Muscle of leg (tissue), 16 donors: ENCODE measurements at places on chromosomes 1 and 21.
A peak's percentile ranks its signal among the peaks of the same experiment; 100 is the strongest.

DNA sequence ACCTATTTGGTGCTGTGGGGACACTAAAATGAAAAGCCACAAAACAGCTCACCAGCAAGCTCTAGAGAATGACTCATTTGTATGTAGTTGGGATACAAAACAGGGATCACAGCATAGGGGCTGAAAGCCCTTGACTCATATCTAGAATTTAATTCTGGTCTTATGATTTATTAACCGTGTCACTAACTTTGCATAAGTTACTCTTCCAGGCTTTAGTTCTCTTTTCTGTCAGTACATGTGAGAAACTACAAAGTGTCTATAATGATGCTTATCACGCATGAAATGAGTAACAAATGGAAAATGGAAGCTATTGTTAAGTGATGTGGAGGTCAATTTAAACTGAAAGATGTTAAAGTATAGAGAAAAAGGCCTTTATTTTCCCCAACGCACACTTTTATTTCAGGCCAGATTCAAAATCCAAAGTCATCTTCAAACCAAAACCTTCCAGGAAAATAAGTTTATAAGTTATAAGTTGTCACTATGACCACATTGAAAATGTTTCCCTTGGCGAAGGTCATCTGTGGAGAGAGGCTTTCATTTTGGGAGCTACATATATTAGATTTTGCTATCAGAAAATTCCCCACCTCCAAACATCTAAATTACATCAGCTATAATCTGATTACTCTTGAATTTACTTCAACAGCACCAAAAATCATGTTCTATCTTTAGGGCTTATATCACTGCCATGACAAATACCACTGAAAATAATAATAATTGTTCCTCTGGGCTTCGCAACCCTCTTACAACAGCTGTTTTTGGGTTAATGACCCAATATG is 430.5 kb downstream of the MRPL39 start:
- no peak for DNase-seq

GRCh38 chr1:86016076-86016759 is 140.4 kb downstream of the COL24A1 start:
- no peak for DNase-seq

- DNase-seq: no peak
These were observed 1.1 kb downstream of the NR5A2 start for GRCh38 chr1:200028586-200029034.

GRCh38 chr21:27513016-27513415 is 546.1 kb upstream of the ADAMTS5 start:
- DNase-seq: no peak

DNA sequence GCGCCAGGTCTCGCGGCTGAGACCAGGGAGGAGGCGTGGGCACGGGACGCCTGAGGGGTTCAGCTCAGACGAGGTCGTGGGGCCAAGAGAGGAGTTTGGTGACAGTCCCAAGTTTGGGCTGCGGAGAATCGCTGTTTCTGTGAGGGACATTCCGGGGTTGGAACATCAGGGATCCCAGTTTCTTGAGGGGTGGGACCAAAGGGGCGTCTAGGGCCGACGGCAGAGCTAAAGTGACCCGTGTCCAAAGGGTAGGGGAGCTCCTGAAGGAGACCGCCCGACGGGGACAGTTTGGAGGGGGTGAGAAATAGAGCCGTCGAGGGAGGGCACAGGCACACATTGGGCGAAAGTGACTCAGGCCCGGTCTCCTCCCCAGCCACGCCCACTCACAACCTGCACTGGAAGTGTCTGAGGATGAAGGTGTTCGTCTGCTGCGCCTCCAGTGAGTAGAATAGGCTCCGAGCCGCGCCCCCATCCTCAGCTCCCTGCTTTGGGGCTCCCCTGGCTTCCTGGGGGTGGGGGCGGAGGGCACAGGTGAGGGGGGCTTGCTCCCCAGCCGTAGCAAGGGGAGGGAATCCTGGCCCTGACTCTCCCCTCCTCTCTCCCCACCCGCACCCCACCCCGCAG is 7.0 kb downstream of the EFNA3 start:
- DNase-seq: no peak

DNA sequence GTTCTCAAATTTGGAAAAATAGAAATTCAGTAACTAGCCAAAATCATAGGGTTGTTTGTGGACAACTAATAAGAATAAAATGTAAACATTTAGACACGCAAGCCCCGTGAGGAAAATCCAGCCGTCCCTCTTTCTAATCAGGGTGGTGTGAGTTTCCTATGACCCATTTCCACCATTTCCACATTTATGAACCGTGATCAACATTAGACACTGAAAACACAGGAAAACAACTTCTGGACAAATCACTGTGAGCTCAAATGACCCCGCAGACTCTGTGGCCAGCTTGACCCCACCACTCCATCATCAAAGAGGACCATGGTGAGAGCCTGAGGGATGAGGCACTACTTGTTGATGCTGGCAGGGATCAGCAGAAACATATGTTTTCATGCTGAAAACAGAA is 101.0 kb downstream of the SIM2 start:
- no peak for DNase-seq

DNA sequence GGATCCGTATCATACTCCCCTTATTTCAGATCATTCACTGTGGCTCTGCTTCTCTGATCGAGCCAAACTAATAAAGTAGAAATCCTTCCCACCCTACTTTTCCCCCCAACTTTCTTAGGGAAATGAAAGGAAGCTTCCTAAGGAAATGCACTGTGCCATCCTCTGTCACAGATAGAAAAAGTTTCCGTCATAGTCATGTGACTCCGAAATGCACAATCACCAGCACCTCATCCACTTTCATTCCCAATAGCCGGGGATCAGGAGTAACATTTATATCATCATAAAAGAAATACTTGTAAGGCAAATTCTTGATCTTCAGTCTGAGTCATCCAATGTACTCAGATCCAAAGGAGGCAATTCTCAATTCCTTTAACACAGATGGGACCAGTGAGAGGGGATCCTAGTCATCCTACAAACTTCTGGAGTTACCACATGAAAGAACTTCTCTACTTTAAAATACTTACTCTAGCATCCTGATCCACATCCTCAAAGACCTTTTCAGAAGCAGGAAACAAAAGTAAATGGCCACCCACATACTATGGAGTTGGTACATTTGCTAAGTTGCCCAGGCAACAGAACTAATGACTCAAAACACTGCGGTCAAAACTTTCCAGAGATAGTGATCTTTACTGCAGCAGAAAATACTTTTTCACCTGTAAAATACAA is 97.8 kb upstream of the ZC3H11B start:
- no peak for DNase-seq

DNA sequence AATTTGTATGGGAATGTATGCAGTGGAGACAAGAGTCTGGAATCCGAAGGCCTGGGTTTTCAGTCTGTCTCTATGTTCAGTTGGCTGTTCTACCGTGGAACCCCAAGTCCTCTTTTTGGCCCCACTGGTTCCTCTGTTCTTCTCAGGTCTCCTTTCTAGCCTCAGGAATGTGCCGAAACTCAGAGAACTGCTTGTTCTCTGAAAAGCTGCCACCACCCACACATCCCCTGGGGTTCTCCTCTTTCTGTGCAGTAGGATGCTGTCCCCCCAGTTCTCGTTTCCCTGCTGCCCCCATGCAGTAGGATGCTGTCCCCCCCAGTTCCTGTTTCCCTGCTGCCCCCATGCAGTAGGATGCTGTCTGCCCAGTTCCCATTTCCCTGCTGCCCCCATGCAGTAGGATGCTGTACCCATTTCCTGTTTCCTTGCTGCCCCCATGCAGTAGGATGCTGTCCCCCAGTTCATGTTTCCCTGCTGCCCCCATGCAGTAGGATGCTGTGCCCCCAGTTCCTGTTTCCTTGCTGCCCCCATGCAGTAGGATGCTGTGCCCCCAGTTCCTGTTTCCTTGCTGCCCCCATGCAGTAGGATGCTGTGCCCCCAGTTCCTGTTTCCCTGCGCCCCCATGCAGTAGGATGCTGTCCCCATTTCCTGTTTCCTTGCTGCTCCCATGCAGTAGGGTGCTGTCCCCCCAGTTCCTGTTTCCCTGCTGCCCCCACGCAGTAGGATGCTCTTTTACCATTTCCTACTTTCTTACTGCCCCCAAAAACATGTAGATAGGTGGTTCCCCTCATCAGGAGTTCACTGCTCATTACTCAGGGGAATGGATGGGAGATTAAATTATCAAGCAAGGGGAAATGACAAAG is 35.3 kb downstream of the OPTC start:
- no peak for DNase-seq

DNA sequence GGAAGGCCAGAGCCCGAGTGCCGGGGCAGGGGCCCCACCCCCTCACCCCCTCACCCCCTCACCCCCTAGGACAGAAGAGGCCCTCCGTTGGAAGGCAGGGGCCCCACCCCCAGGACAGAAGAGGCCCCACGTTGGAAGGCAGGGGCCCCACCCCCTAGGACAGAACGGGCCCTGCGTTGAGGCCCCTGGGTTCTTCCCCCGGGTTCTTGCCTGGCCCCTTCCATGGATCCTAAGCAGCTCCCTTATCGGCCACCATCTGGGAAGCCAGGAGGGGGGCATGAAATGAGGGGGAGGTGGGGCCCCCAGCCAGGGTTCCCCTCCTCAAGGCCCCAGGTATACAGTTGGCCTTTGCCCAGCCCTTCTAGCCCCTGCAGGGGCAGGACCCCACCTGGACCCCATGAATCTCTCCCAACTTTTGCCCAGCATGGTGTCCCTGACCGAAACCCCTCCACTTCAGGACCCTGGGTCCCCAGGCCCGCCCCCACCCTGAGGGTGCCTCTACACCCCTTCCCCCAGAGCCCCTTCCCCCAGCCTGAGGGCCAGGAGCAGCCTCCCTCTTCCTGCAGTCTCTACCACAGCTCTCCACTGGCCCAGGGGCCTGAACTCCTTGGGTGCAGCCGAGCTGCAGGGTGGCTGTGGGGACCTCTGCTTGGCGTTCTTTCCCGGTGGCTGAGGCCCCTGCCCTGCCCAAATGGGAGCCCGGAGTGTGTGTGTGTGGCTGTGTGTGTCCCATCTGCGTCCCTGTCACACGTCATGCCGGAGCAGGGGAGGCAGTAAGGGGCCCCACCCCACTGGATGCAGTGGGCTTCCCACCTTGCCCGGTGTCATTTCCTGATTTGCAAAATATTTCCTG is 4.3 kb upstream of the VWA1 start:
- no peak for DNase-seq

DNA sequence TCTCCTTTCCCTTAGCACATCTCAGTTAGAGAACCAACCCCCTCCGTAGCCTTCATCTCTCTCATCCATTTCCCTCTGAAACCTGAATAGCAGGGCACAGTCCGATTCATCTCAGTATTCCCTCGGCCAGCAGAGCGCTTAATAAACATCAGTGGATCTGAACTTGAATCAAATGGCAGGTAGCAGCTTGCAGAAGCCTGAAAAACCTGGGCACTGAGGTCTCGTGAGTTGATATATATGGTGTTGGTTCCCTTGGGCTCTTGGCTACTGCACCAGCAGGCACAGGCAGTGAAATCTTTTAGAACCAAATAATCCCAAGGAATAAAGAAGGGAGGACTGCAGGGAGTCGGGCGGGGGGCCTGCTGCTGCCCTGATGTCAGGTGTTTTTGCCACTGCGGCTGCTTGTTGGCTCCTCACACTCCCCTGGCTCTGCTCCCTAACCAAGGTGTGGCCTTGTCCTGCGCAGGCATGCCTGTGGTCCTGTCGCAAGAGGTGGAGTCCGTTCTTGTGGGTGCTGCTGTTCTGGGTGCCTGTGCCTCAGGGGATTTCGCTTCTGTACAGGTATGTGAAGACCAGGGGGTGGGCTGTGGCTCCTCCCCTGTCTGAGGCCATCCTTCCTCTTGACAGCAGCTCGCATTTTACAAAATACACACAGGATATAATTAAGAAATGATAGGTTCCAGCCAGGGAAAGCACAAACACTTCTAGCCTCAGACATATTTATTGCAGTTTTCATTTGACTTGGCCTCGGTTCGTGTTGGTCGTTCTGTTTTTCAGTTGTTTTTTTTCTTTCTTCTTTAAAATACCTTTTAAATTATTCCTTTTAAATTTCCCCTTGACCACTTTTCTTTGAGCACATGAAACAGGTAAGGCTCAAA is 140.9 kb upstream of the HOOK1 start:
- DNase-seq: no peak

DNA sequence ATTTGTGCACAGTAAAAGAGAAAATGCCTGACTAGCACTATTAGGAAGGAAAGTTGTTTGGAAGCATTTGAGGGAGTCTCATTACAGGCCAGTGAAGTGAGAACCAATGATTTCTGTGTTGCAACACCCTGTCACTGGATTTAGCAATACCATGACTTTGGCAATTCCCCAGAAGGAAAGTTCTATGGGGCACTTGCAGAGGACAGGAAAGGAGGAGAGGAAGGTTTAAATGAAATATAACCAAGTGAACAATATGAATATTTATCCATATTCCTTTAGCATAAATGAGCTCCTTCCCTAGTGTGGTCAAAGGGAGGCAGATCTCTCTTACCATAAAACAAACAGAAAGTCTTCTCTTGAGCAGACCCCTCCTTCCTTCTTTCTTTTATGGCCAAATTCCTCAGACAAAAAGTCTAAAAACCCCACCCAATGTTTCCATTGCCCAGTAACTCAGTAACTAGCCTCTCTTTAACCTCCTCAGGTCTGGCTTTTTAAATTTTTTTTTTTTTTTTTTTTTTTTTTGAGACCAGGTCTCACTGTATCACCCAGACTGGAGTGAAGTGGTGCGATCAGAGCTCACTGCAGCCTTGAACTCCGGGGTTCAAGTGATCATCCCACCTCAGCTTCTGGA is 5.5 kb downstream of the TLR5 start:
- DNase-seq: peak; percentile 77

GRCh38 chr1:206941766-206942418 is 4.4 kb downstream of the PIGR start:
- DNase-seq: no peak

GRCh38 chr1:109369167-109369746 is 28.5 kb downstream of the SORT1 start:
- DNase-seq: no peak

DNA sequence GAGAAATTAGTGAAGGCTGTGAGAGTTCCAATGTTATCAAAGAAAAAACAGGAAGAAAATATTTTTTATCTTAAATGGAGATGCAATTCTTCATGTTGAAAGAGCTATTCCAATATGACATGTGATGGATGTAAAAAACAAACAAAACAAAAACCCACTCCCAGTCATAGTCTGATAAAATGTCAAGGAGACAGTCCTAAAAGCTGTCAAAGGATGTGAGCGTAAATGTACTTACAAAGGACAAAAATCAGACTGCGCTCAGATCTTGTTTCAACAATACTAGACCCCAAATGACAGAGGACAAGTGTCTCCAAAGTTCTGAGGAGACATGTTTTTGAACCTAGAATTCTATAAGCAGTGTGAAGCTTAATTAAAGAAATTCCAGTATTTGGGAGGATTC is 265.8 kb downstream of the PLPP3 start:
- no peak for DNase-seq

GRCh38 chr1:205076245-205076761 is 8.0 kb downstream of the TMEM81 start:
- DNase-seq: no peak

GRCh38 chr21:45945066-45945867 is 36.3 kb upstream of the COL6A1 start:
- no peak for DNase-seq

- DNase-seq: peak; percentile 78
These were observed 34.9 kb upstream of the SCYL3 start for GRCh38 chr1:169928438-169929209.
